Right lung (tissue), 10 donors: ENCODE measurements at places on chromosomes 1 and 21.
A peak's percentile ranks its signal among the peaks of the same experiment; 100 is the strongest.

- DNase-seq: no peak
Measured at GRCh38 chr1:196029410-196029809, 578.8 kb downstream of the KCNT2 start.

- DNase-seq: no peak
Measured at GRCh38 chr1:64645735-64646134, 99.1 kb upstream of the RAVER2 start.

GRCh38 chr1:199877526-199878384, 149.8 kb upstream of the NR5A2 start:
- no peak for DNase-seq

DNA sequence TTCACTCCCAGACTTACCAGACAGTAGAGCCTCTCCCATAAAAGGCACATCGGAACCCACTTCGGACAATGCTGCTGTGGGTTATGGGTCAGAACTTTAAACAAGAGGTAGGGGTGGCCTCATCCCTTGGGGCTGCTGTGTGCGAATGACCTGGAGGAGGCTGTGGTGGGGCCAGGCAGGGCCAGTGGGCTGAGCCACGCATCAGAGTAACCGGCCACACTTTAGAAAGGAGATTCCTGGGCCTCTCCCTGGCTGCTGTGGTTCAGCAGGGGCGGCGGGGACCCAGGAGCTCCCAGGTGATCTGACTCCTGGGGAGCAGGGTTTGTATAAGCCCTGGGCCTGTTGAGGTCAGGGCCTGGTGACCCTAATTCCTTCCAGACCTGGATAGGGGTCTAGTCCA, 110.2 kb upstream of the C1orf174 start:
- no peak for DNase-seq

- DNase-seq: no peak
Measured at GRCh38 chr1:209048941-209049669, 534.4 kb upstream of the CAMK1G start.

DNA sequence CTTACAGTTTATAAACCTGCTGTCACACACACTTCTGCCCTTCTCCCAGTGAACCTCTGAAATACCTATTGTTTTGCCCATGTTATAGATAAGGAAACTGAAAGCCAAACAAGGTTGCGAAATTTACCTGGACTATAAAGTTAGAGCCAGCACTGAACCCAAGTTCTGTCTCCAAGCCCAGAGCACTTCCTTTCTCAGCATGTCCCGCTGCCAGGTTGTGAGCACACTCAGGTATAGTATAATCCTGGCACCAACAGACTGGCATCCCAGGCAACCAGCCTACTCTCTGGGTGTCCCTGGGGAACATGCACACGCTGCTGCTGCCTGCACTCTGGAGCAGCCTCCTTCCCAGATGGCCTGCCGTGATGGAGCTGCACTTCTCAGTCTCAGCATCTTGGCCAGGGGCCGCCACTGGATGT, 45.1 kb downstream of the PGBD5 start:
- DNase-seq: no peak

DNA sequence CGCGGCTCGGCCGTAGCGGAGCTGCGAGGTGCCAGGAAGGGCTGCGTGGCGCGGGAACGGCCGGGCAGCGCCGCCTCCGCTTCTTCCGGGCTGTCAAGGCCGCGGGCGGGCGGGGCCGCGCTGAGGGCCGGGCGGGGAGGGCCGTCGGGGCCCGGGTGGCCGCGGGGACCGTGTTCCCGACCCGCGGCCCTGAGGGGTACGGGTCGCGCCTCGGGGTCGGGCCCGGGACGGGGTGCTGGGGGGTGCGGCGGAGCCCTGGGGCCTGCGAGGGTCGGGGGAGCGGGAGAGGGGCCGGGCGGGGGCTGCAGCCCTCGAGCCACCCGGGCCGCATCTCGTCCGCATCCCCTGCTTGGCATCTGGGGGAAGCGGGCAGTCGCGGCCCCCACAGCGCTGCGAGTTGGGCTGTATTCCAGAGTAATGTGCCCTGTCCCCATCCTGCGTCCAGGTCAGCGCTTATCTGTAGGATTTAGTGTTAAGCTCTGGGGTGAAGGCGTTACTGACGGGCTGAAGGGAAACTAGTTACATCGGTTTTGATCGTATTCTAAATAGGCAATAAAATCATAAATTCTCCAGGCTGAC, 379 bp downstream of the RER1 start:
- no peak for DNase-seq

DNA sequence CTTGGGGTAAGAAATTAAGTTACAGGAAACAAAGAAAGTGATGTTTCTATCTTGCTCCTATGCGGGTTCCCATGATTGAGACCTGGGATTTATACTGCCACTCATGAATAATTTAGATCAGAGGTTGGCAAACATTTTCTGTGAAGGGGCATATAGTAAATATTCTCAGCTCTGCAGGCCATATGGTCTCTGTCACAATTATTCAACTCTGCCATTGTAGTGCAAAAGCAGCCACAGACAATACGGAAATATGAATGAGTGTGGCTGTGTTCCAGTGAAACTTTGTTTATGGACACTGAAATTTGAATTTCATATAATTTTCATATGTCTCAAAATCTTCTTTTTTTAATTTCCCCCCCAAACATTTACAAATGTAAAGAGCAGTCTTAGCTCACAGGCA, 127.2 kb downstream of the FOXD2 start:
- DNase-seq: no peak

DNA sequence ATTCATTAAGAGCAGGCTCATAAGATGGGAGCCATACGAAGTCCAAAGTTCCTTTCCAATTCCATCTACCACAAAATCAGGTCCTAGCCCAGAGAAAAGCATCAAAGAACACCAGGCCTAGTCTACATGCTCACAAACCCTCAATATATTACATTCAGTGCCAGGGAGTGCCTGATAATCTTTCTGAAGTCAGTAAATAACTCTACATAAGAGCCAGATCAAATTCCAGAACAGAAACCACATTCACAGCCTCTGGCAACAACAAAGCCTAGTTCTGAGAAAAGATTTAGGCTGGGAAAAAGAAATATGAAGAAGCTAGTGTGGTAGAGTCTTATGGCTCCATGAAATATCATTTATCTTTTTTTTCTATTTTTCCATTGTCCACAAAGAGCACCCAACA, 40.5 kb upstream of the RBBP5 start:
- DNase-seq: no peak

DNA sequence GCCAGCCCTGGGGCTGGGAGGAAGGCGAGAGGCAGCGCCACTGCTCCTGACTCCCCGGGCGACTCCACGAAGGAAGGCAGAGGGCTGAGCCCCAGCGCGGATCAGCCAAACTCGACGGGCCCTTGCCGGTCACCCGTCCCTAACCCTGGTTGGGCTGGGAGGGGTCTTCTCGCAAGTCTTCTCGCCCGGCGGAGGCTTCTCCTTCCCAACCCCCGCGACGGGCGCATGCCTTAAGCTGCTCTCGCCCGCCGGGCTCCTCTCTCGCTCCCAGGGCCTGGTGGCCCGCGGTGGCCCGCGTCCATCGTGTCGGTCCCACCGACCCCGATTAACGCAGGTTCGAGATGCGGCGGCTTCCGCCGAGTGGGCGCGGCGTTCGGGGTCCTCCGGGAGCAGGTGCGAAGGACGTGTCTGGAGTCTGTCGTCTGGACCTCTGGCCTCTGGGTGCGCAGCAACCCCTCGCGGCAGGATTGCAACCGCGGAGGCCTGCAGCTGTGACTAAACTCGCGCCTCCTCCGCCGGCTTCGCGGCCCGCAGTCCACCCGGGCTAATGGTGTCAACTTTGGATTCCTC, 29.0 kb upstream of the PPM1J start:
- DNase-seq: no peak

DNA sequence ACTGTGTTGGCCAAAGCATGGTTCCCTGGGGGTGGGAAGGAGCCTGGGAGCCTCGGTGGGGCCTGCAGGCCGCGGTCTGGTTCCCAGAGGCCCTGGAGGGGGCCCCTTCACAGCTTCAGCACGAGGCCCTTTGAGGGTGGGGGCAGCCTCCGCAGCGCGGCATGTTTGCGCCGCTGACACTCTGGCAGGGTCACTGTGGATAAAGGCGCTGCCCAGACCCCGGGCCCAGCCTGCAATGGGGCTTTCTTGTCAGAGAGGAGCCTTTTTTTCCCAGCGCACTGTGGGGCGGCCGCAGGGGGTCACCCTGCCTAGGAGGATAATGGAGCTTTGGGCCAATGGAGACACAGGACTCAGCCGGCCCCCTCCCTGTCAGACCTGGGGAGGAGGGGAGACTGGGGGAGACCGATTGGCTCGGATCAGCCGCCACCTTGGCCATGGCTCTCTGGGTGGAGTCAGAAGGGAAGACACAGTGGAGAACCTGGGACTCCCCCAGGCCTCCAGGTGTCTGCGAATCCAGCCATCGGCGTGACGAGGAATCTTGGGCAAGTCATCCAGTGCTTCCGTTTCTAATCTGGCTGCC, 26.0 kb downstream of the EPHB2 start:
- no peak for DNase-seq

- DNase-seq: peak; percentile 42
Measured at GRCh38 chr1:91883470-91883869, 2.5 kb downstream of the TGFBR3 start.

- no peak for DNase-seq
Measured at GRCh38 chr1:163168053-163168452, 34.7 kb downstream of the RGS5 start.

DNA sequence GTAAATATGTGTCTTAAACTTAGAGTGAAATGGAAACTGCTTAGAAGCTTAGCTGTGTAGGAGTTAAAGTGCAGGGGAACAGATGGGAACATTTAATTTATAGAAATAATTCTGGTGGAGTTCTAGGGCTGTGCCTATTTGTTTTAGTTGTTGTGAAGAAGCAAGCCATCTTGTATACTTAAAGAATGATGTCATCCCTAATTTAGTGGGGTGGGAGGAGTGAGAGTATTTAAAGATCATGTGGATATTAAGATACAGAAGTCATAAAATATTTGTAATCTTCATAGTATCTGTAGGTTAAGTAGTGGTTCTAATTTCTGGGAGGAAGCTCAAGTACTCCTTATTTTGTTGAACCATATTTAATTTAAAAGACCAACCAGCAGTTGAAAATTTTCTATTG, 41.5 kb downstream of the BACH1 start:
- no peak for DNase-seq

DNA sequence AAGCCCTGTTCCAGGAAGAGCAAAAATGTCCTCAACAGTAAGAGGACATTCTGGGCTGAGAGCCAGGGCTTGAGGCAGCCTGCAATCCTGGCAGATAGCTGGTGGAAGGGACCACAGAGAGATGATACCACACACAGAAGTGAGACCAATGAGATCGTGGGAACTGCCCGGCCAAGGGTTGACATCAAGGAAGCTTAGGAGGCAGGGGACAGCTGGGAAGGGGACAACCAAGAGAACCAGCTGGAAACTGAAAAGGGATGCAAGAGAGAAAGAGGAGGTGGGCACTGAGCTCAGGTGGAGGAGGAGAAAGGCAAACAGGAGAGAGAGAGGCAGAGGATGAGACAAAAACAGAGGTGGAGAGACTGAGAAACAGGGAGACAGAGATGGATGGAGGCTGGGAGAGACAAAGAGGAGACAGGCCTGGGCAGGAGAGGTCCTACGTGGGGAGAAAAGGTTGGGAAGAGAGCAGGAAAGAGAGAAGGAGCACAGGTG, 9.2 kb downstream of the PDZK1IP1 start:
- DNase-seq: no peak

- no peak for DNase-seq
Measured at GRCh38 chr1:166282391-166283137, 115.8 kb upstream of the FAM78B start.

- no peak for DNase-seq
Measured at GRCh38 chr1:243409284-243409683, 153.4 kb downstream of the SDCCAG8 start.

DNA sequence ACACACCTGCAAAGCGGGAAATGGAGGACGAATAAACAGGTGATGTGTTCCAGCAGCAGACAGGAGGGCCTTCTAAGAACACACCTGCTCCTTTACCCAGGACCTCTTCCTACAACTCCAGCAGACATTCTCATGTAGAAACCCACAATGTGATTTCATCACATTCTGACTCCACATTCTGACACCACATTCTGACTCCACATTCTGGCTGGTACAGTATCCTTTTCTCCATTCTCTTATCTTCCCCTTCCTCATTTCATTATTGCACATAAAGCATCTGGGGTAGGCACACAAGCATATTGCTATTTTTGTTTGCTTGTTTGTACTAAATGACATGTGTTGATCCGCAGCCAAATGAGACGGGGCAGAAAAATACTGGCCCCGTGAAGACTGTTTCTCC, 3.6 kb upstream of the ZNF124 start:
- DNase-seq: no peak

- no peak for DNase-seq
Measured at GRCh38 chr1:222798116-222798515, 16.7 kb upstream of the DISP1 start.

GRCh38 chr1:31788138-31788824, 24.1 kb upstream of the ADGRB2 start:
- DNase-seq: peak; percentile 93

GRCh38 chr1:95126366-95126765, 9.2 kb downstream of the TLCD4 start:
- no peak for DNase-seq

DNA sequence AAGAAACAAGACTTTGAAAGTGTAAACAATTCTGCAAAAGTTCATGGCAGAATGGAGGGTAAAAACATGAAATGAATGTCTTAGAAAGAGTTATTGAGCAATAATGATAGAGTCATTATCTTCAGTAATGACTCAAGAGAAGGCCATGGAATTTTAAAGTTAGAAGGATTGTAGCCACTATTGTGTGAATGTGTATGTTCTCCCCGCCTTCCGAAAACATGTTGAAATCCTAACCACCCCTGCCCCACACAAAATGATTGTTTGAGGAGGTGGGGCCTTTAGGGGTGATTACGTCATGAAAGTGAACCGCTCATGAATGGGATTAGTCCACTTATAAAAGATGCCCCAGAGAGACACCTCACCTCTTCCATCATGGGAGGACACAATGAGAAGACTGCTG, 93.8 kb upstream of the CCDC190 start:
- no peak for DNase-seq

DNA sequence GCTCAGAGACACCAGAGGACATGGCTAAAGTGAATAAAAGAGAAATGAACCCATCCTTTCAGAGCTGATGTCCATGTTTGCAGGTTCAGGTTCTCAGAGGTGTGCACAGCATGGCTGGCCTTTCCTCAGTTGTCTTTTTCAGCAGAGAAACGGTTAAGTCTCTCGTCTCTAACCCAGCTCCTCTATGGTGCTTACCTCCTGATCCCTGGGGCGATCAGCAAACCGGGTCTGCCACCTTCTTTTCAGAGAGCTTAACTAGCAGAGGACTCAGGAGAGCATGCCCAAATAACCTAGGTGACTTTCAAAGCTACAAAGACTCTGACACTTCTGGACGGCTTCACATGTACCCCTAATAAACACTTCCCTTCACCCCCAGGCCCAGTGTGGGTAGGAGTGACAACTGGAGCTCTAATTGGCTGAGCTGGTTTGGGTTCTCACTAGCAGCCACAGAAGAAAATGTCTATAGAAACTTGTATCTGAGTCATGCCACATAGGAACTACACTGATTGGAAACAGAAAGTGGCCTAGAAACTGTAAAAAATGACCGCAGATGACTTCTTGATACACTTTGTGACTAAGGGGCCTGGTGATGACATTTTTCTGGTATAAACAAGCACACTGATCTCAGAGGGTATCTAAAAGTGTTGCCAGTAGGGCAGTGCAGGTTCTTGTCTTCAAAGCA, at the start of gene AIM2:
AIM2 (minus strand) TSS at position 329 of the 682 bp plus-strand sequence. CDS start 3,267 bp downstream, outside the sequence.
- DNase-seq: no peak

- no peak for DNase-seq
Measured at GRCh38 chr1:70090141-70090540, 115.2 kb downstream of the LRRC40 start.
